ENCODE measurements at places on chromosomes 4 and X. TPM values are rescaled to one million over a fixed set of nuclear protein-coding genes. Genes with fewer than 3 reads are reported as not detected.

DNA sequence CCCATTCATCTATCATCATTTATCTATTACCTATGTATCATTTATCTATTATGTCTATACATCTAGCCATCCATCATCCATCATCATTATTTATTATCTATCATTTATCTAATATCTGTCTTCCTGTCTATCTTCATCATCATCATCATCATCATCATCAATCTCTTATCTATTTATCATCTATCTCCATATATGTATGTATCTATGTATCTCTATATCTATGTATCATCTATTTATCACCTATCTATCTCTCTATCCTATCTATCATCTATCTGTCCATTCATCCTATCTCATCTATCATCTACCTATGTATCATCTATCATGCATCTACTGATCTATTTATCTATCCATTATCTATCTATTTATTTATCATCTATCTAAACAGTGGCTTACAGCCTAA, 3.8 kb upstream of the GYG2 start:
- H3K4me3 ChIP-seq: no peak overlapping the region
- no peak overlapping the region for H3K27ac ChIP-seq
- peaks cover 6% of the 10 kb centered on the region for H3K4me1 ChIP-seq
- no peak for DNase-seq
- H3K27me3 ChIP-seq: no peaks in the 10 kb centered on the region

- H3K27ac ChIP-seq: no peak overlapping the region
- DNase-seq: no peak
- no peaks in the 10 kb centered on the region for H3K4me1 ChIP-seq
- no peak overlapping the region for H3K4me3 ChIP-seq
- H3K36me3 ChIP-seq: no peaks in the 10 kb centered on the region
- no peaks in the 10 kb centered on the region for H3K27me3 ChIP-seq
Observed at GRCh38 chr4:108793415-108793814, 30.6 kb upstream of the ETNPPL start.

DNA sequence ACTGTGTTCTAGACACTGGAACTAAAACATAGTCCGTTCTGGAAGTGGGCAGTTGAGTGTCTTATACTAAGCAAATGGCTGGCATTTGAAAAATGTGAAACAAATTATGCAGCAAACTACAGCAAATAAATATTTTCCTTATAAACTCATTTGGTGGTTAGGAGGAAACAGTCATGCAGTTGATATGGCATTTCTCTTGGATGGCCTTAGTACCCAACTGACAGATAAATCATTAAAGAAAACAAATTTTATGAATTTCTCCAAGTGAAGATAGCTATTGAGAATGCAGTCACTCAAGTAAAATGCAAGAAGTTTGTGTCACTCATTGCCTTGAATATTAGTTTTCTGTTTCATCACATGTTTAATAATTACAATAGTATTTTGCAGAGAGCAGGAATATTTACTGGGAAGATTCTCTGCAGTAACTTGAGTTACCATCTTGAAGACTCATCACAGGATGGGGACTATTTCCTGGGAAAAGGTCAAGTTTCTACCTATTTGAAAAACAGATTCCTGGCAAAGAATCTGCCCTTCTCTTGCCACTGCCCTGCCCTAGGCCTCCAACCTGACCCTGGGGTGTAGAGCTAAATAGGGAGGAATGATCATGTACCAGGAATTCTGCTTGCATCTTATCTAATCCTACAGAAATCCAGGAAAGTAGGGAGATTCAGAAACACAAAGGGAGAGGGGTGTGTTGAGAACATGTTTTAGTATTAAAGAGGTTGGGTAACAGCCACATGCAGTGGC, 105.9 kb downstream of the SH3RF1 start:
- H3K36me3 ChIP-seq: no peaks in the 10 kb centered on the region
- DNase-seq: no peak
- no peak overlapping the region for H3K4me3 ChIP-seq
- no peaks in the 10 kb centered on the region for H3K27me3 ChIP-seq
- H3K27ac ChIP-seq: no peak overlapping the region

GRCh38 chr4:40038977-40039376, 17.7 kb upstream of the N4BP2 start:
- no peak overlapping the region for H3K4me3 ChIP-seq
- H3K27me3 ChIP-seq: no peaks in the 10 kb centered on the region
- H3K4me1 ChIP-seq: no peaks in the 10 kb centered on the region
- H3K36me3 ChIP-seq: no peaks in the 10 kb centered on the region
- no peak overlapping the region for H3K27ac ChIP-seq
- DNase-seq: no peak

DNA sequence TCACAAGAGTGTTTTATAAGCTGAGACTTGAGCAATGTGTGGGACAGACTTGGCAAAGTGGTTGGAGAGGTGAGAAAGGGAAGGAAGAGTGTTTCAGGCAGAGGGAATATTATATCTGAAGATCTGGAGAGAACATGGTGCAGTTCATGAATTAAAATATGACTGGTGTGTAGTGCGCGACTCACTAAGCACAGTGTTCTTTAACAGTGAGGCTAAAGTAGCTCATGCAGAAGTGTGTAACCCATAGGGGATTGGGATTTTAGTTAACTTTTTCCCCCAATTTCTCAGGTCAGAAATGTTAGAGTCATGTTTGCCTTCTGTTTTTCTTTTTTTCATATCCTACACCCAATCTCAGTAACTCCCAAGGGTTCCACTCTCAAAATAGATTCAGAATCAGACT, 9.7 kb downstream of the MTHFD2L start:
- no peaks in the 10 kb centered on the region for H3K27me3 ChIP-seq
- peaks cover 2% of the 10 kb centered on the region for H3K4me1 ChIP-seq
- no peak for DNase-seq
- H3K4me3 ChIP-seq: no peak overlapping the region

GRCh38 chr4:146061610-146062334, 113.7 kb upstream of the LSM6 start:
- no peaks in the 10 kb centered on the region for H3K36me3 ChIP-seq
- H3K27ac ChIP-seq: no peak overlapping the region
- no peaks in the 10 kb centered on the region for H3K27me3 ChIP-seq

Gene CDX4
- not detected for total RNA-seq

DNA sequence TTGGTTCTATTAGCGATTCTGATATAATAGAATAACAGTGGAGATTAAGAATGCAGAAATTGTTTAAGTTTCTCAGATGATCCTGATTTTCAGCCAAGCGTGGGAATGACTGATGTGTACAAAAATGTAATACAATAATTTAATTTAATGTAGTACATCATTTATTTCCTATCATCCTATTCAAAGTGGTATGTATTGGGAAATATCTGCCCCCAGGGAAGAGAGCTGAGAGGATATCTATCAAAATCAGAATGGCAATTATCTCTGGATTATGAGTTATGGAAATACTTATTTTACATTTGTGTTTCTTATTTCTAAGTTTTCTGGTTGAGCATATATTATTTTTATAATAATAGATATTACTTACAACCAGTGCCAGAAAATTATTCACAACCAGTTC, 3.9 kb downstream of the FABP2 start:
- no peaks in the 10 kb centered on the region for H3K4me1 ChIP-seq
- no peak overlapping the region for H3K27ac ChIP-seq
- DNase-seq: no peak
- H3K4me3 ChIP-seq: no peak overlapping the region
- no peaks in the 10 kb centered on the region for H3K36me3 ChIP-seq
- H3K27me3 ChIP-seq: no peaks in the 10 kb centered on the region

Gene YY2
- total RNA-seq: 0.98 TPM

DNA sequence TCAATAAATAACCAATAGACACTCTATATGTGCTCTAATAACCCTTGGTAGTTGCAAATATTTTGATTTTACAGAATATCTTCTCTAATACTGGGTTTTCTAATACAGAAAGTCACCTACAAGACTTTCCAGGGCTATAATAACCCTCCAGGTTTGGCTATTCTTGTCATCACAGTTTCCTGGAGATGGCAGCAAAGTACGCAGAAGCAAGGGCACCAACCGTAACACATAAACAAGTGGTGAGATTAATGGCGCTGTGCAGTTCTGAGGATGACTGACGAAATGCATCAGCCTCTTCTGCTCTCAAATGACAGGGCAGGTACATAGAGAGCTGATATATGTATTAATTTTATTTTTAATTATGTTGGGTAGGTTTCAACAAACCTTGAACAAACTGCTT, 122.4 kb downstream of the C4orf33 start:
- H3K4me1 ChIP-seq: no peaks in the 10 kb centered on the region
- no peaks in the 10 kb centered on the region for H3K27me3 ChIP-seq
- H3K4me3 ChIP-seq: no peak overlapping the region
- H3K27ac ChIP-seq: no peak overlapping the region

- H3K4me1 ChIP-seq: peaks cover under 1% of the 10 kb centered on the region
- H3K27ac ChIP-seq: no peak overlapping the region
- no peak overlapping the region for H3K4me3 ChIP-seq
- H3K36me3 ChIP-seq: no peaks in the 10 kb centered on the region
Observed at GRCh38 chr4:10179957-10180602, 63.5 kb upstream of the WDR1 start.

Gene SPRY1
- 185 TPM for total RNA-seq

DNA sequence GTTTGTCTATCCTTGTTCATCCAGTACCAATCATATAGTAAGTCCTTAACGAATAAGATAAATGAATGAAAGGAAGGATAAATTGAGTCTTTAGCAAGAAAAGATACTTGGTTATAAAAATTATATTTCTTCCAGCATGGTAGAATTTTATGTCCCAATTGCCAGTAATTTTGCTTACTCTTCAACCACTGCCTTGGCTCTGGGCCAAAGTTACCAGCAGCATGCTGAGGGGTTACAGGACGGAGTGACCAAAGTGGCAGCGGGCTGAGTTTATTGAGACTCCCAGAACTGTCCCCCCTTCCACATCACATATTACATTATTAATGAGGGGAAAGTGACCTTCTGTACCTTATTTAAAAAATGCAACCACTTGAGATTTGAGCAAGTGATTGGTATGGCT, 121.7 kb downstream of the RASGEF1B start:
- no peaks in the 10 kb centered on the region for H3K27me3 ChIP-seq
- H3K36me3 ChIP-seq: no peaks in the 10 kb centered on the region
- no peak overlapping the region for H3K27ac ChIP-seq
- DNase-seq: no peak

DNA sequence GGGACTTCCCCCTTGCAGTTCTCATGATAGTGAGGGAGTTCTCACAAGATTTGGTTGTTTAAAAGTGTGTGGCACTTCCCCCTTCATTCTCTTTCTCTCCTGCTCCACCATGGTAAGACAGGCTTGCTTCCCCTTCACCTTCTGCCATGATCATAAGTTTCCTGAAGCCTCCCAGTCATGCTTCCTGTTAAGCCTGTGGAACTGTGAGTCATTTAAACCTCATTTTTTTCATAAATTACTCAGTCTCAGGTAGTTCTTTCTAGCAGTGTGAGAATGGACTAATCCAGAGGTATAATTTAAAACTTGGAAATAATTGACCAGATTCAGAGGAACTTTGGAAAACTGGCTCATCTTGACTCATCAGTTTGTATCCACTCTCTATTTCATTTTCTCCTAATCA, 129.0 kb downstream of the TMEM47 start:
- no peak overlapping the region for H3K27ac ChIP-seq
- H3K36me3 ChIP-seq: no peaks in the 10 kb centered on the region
- DNase-seq: no peak

GRCh38 chr4:53450773-53451172, 73.3 kb downstream of the FIP1L1 start:
- H3K4me3 ChIP-seq: no peak overlapping the region
- H3K27me3 ChIP-seq: no peaks in the 10 kb centered on the region
- no peaks in the 10 kb centered on the region for H3K4me1 ChIP-seq
- no peak for DNase-seq
- peak overlapping the region; percentile 46 for H3K27ac ChIP-seq

GRCh38 chr4:80179637-80180161, 17.6 kb upstream of the PRDM8 start:
- no peak for DNase-seq
- H3K27ac ChIP-seq: no peak overlapping the region
- H3K4me1 ChIP-seq: peaks cover 24% of the 10 kb centered on the region
- H3K36me3 ChIP-seq: no peaks in the 10 kb centered on the region
- no peak overlapping the region for H3K4me3 ChIP-seq

GRCh38 chr4:138449938-138450337, 207.8 kb upstream of the SLC7A11 start:
- no peak overlapping the region for H3K4me3 ChIP-seq
- H3K27me3 ChIP-seq: no peaks in the 10 kb centered on the region
- no peak for DNase-seq
- no peaks in the 10 kb centered on the region for H3K36me3 ChIP-seq

Gene UGT2B17
- not detected for total RNA-seq

- peak overlapping the region; percentile 10 for H3K27ac ChIP-seq
- H3K36me3 ChIP-seq: no peaks in the 10 kb centered on the region
- no peak for DNase-seq
- peaks cover 12% of the 10 kb centered on the region for H3K4me1 ChIP-seq
- H3K4me3 ChIP-seq: no peak overlapping the region
Observed at GRCh38 chr4:123443401-123444289, 47.0 kb downstream of the SPRY1 start.

Gene TMEM47
- total RNA-seq: 44.7 TPM

DNA sequence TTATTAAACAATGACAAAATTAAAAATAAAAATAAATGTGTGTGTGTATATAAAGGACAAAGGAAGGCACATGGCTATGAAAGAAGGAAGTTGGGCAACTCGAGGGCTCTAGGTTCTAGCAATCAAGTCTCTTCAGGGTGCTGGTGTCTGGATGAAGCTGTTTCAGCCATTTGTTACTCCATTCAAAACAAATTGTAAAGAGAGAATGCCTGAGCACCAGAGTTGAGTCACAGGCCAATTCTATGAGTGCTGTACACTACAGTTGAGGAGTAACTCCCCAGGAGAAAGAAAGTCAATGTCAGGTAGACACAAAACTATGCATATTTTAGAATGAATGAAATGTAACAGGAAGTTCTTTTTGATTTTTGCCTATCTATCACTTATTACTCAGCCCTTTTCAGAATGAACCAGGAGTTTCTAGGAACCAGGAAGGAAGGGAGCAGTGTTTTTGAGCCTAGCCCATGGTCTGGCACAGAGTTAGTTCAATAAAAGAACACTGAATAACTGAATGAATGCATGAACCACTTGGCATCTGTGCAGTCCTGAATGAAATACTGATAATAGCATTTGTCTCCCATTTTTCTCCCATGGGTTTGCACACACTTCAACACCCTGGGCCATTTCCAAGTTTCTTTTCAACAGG, 151.7 kb upstream of the CPEB2 start:
- H3K36me3 ChIP-seq: no peaks in the 10 kb centered on the region
- H3K27ac ChIP-seq: no peak overlapping the region
- peaks cover 3% of the 10 kb centered on the region for H3K4me1 ChIP-seq

Gene BST1
- 5.2 TPM for total RNA-seq

- no peak overlapping the region for H3K4me3 ChIP-seq
- no peaks in the 10 kb centered on the region for H3K4me1 ChIP-seq
- no peak overlapping the region for H3K27ac ChIP-seq
- no peak for DNase-seq
- no peaks in the 10 kb centered on the region for H3K36me3 ChIP-seq
Observed at GRCh38 chrX:80354966-80355465, 65.2 kb upstream of the TENT5D start.

- no peaks in the 10 kb centered on the region for H3K36me3 ChIP-seq
- H3K27ac ChIP-seq: no peak overlapping the region
- no peak overlapping the region for H3K4me3 ChIP-seq
Observed at GRCh38 chr4:70651864-70652506, 14.3 kb downstream of the JCHAIN start.

- H3K36me3 ChIP-seq: no peaks in the 10 kb centered on the region
- H3K27ac ChIP-seq: peak overlapping the region; percentile 96
- peak overlapping the region; percentile 95 for H3K4me3 ChIP-seq
- no peak for DNase-seq
Observed at GRCh38 chr4:124711471-124712371, 811 bp downstream of the ANKRD50 start.

All from vagina (tissue), 2 donors.